ENCODE measurements at places on chromosomes 12 and 14.

DNA sequence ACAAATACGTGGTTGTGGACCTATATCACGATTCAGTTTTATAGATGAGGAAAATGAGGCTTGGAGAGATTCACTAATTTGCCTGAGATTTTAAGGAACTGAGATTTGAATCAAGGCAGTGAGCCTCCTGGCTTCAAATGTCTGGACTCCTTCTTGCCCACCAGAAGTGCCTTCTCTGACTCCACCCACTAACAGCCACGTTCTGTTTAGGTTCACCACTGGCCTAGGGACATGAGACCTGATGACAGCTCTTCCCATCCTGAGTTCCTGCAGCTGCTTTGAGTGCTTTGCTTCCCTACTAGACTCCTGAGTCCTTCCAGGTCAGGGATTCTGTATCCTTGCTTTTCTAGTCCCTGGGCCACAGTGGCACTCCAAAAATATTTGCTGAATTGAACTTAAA, 57.1 kb downstream of the PLBD1 start:
- DNase-seq: no peak

- DNase-seq: no peak
Observed at GRCh38 chr14:103118663-103119404, 4.4 kb upstream of the TNFAIP2 start.

GRCh38 chr12:66900616-66901015, 221.7 kb upstream of the GRIP1 start:
- no peak for DNase-seq

- no peak for DNase-seq
Observed at GRCh38 chr14:43172899-43173548, 1334.1 kb downstream of the FSCB start.

DNA sequence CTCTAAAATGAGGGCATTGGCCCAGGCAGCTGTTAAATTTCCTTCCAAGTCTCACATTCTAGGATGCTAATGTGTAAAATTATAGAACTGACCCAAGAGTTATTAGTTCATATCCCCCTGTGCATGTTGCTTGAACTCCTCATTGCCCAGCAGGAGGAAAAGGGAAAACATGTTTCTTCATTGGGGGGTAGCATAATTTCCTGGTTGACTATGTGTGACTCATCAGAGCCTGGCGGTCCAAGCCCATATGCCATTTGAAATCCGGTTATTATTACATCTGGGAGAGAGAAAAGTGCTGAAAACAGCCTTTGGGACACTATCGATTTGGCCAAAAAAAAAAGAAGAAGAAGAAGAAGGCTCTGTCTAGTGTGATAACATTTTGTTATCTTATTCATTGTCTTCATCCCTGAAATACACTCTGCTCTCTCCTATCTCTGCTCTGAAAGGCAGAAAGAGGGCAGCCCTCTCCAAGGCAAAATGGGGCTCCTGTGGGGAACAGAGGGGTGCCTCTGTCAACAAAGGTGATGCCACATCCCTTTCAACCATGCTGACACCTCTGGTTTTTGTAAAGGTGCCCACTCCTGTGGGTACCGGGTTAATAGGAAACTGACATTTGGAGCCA, 114.2 kb downstream of the DAD1 start:
- DNase-seq: no peak

DNA sequence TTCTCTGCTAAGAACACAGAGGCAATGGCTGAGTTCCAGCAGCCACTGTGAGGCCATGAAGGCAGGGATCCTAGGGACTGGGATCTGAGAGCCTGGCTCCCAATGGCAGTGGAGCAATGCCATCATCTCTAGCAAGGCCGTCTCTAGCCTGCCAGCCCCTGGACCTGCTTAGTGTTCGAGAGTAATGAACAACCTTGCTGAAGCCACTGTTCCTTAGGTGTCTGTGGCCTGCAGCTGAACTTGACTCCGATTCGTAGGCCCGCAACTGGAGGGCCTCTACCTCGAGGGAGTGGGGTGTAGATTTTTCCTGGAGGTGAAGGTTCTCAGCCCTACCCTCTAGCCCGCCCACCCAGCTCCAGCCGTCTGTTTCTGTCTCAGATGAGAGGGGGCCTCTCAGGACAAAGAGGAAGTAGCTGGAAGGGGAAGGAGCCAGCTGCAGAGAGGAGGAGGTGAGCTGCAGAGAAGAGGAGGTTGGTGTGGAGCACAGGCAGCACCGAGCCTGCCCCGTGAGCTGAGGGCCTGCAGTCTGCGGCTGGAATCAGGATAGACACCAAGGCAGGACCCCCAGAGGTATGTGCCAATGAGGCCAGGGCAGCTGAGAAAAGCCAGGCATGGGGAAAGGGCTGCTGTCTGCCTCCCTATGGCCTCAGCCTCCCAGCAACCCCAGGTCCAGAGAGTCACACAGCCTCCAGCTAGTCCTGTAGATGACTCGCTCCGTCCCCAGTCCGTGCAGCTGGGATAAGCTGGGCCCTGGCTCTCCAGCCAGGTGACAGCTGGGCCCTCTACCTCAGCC, at the start of gene PLD4:
PLD4 (plus strand) TSS at position 459 of the 793 bp plus-strand sequence. CDS start 2,262 bp downstream, outside the sequence.
- DNase-seq: no peak

DNA sequence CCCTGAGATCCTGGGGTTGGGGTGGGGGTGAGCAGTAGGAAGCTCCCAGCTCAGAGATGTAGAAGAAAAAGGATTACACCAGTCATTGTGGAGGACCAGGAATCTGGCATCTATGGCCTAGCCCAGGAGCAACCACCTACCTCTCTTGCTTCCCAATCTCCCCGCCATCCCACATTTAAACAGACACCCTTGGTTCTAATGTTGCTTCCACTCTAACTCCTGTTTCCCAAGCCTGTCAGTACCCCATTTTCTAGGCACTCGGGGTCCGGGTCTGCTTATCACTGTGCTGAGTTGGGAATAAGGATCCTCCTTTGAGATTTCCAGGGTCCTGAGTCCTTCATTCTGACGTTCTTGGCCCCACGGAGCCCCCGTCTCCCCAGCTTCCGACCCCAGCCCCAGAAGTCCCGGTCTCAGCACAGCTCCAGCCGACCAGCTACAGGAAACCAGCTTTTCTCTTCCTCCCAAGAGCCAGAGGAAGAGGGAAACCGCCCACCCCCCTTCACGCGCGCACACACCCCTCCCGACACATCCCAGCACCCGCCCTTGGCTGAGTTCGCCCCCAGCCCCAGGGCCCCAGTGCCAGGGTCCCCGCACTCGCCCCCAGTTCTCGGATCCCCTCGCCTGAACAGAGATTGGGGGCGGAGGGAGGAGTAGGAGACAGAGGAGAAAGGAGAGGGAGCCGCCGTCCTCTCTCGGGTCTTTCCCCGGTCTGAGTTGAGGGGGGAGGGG, 1.2 kb downstream of the ITGA5 start:
- DNase-seq: no peak

- no peak for DNase-seq
Observed at GRCh38 chr12:47993491-47993890, 10.8 kb downstream of the COL2A1 start.

DNA sequence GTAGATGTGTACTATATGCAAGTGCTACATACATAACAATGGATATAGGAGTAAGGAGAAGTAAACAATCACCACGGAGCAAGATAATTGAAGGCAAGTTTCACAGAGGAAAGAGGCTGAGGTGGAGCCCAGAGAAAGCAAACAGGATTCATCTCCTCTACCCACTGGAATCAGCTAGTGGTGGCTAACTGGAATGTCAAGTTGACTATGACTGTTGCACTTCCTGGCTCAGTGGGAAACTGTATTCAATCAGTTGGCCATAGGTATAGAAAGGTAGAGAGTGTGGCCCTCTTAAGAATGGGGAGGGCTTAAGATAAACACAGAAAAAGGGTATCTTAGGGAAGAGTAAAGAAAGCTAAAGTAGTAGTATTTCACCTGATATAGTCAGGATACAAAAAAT, 62.4 kb downstream of the MAP4K5 start:
- DNase-seq: no peak

DNA sequence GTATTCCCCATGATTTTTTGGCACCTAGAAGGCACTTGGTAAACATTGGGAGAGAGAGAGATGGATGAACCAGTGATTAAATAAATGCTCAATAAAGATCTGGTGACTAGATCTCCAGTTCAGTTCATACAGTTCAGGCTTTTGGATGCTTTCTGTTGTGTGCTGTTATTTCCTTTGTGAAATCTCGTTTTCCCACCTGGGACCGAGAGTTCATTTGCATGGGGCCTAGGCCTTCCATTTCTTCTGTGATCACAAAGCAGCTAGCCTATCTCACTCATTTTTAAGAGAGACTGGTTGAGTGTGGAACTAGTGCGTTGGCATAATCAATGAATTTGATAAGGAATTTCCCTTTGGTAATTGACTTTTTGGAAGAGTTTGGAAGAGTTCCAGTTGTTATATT, 104.0 kb downstream of the VRK1 start:
- no peak for DNase-seq

GRCh38 chr12:54201001-54201794, 12.4 kb upstream of the SMUG1 start:
- DNase-seq: peak; percentile 41

DNA sequence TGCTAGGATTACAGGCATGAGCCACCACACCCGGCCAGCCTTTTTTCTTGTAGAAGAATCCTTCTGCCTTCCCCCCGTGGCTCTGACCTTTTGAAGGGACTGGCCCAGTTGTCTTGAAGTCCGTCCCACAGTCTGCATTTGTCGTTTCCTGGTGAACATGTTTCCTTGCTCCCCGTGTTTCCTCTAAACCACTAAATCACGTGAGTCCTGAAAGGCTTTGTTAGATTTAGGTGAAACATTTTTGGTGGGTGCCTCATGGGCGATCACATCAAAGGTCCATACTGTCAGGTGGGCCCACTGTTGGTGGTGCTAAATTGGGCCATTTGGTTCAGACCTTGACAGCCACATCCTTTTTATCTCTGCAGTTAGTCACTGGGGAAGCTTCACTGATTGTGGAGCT, 26.3 kb downstream of the MLXIP start:
- no peak for DNase-seq

DNA sequence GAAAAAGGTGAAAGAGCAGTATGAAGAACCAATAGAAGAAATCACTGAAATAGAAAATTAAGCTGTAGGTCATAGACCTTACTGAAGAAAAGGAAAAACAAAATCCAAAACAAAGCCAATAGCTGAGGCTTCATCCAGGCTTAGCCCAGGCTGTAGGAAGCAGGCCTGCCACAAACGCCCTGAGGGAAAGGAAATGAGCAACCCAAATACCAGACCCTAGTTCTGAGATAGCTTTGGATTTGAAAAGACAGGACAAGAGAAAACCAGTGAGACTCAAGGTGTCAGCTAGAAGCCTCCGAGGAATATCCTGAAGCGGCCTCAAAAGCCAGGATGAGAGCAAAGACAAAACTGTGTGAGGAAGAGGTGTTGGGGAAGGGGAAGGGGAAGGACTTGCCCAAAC, 79.2 kb downstream of the FERMT2 start:
- DNase-seq: no peak

GRCh38 chr12:103546959-103547358, 40.1 kb upstream of the STAB2 start:
- no peak for DNase-seq

DNA sequence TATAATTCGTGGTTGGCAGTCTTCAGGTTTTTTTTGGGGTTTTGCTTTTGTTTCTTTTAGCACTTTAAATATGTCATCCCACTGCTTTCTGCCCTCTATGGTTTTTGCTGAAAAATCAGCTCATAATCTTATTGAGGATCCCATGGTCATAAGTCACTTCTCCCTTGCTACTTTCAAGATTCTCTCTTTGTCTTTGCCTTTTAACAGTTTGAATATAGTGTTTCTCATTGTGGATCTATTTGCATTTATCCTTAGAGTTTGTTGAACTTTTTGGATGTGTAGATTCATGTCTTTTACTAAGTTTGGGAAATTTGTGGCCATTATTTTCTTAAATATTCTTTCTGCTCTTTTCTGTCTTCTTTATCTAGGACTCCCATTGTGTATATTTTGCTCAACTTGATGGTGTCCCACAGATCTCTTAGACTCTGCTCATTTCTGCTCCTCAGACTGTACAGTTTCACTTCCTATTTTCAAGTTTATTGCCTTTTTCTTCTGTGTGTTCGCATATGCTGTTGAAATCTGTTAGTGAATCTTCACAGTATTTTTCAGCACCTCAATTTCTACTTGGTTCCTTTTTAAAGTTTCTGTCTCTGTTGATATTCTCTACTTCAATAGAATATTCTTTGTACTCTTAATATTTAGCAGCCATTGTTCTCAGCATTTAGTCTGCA, 70.8 kb downstream of the WNK1 start:
- no peak for DNase-seq

DNA sequence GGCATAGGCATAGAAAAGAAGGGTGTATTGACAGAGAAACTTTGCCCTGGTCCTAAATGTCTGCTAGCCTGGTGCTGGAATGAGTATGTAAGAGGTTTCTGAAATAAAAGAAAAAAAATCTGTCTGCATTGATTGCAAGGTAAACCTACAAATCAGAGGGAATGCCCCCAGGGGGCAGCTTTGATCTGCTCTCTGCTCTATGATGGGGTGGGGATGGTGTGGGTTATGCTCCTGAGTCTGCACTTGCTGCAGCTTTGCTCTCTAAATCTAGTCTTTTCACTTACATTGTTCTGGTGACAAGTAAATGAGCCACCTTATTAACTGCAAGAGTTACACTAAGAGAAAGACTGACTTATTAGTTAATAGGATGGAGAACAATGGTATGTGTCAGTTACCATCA, 468.4 kb upstream of the STXBP6 start:
- no peak for DNase-seq

DNA sequence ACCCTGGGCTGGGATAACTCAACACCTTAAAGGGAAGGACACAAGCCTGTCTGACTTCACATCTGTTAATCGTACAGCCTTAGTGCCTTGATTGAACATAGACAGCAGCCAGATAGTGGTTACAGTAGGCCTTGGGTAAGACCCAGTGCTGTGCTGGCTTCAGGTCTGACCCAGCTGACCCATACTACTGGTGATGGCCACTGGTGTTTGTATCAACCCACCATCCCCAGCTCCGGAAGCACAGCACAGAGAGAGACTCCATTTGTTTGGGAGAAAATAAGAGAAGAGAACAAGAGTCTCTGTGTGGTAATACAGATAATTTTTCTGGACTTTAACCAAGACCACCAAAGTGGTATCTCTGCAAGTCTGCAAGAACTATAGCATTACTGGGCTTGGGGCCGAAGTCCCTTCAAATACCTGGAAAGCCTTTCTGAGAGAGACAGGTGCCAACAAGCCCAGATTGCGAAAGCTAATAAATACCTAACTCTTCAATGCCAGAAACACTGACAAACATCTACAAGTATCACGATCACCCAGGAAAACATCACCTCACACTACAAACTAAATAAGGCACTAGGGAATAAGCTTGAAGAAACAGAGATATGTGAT, 330.1 kb upstream of the GARIN2 start:
- no peak for DNase-seq

- DNase-seq: no peak
Observed at GRCh38 chr14:72178517-72178916, 246.3 kb downstream of the RGS6 start.

- DNase-seq: no peak
Observed at GRCh38 chr14:81231540-81231939, 10.8 kb upstream of the GTF2A1 start.

DNA sequence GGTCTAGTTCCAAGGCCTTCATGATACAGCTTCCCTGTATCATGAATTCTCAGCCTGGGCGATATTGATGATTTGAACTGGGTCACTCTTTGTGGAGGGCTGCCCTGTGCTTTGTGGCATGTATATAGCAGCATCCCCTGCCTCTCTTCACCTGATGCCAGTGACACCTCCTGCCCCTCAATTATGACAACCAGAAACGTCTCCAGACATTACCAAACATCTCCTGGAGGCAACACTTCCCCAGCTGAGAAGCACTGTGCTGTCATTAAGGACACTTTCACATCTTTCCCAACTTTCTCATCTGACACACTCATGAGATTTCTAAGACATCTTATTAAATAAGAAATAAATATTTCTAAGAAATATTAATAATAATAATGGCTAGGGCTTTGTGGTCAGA, 315.3 kb downstream of the BCL11B start:
- DNase-seq: no peak

GRCh38 chr12:50355365-50355764, 41.0 kb downstream of the FAM186A start:
- DNase-seq: no peak
